RKO (cell line): ENCODE measurements at places on chromosomes 2 and 18.

- DNase-seq: peak; percentile 46
Observed at GRCh38 chr2:177724398-177725287, 332.1 kb downstream of the AGPS start.

- no peak for DNase-seq
Observed at GRCh38 chr18:79397830-79398761, 2.4 kb downstream of the NFATC1 start.

- DNase-seq: no peak
Observed at GRCh38 chr2:121355488-121355887, 70.5 kb upstream of the TFCP2L1 start.

- DNase-seq: no peak
Observed at GRCh38 chr2:187514930-187515329, 39.3 kb downstream of the TFPI start.

DNA sequence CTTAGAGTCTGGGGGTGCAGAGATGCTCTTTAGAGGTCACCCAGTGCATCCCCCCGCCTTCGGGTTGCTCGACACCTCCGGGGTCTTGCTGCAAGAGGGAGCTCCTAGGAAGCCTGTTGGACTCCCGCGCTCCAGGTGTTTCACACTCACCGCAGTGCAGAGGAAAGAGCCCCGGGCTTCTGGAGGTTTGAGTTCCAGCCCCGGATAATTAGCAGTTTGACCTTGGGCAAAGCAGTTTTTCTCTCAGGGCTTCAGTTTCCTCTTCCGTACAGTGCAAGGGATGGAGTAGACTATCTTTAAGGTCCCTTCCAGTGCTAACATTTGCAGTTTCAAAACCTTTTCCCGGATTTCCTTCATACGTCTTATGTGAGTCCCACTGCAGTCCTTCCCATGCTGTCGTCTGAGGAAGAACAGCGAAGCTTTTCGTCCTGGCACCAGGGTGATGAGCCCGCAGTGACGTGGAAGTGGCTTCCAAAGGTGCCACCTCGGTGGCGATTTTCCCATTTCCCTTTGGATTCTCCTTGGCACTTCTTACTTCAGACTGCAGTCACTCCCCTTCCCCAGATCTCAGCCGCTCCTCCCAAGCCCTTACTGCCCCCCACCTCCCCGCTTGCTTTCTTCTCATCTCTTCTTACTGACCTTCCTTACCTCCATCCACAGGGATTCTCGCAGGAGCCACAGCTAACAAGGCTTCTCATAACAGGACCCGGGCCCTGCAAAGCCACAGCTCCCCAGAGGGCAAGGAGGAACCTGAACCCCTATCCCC lies 585 bp downstream of the PNKD start:
- peak; percentile 63 for DNase-seq

DNA sequence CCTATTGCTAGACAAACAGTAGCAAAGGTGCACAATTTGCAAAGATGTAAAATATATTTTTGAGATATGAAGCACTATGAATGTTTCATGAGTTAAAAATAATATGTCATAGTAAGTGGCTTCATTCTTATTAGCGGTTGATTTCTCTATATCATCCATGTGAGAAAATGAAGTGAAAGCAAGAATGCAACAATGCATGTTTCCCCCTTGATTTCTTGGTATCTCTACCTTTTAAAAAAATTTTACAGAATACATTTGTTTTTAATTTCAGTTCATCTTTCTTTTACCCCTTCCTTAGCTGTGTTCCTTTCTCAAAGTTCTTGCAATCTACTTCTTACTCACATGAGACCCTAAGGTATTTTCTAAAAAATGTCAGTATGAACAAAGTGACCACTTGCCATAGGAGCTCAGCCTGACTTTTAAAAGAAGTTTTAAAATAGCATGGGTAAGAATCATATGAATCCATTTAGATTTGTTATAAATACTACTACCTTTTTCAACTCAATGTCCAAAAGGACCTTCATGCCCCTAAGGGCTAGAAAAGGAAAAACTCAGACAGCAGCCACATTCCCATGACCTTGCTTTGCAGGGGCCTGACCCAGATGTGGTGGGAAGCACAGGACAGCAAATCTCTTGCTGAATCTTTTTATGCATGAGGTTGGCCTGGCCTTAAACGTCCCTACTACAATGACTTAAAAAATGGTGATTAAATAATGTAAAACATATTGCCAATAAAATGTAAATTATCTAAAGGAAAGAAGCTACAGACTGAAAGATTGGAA lies 14.8 kb upstream of the SLC38A11 start:
- DNase-seq: no peak

- no peak for DNase-seq
Observed at GRCh38 chr2:238106698-238107524, 6.8 kb downstream of the ESPNL start.

GRCh38 chr18:74695170-74695569 lies 97.5 kb downstream of the ZNF407 start:
- DNase-seq: no peak

- no peak for DNase-seq
Observed at GRCh38 chr2:28516950-28517349, 21.1 kb downstream of the PLB1 start.

DNA sequence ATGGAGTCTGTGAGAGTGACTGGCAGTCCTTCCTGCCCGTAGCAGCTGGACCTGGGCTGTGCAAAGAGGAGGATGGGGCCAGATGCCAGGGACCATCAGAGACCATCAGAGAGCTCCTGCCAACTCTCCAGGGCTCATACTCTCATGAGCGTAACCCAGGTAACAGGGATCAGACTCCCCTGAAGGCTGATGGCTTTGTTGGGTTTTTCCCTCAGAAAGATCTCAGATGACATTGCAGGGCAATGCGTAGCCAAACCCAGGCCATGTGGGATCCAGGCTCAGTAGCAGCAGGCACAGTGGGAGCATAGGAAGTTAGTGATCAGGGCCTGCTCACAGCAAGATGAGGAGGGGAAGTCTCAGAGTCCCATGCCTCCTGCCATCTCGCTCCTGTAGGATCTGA lies 218.0 kb downstream of the LOXHD1 start:
- DNase-seq: no peak

- no peak for DNase-seq
Observed at GRCh38 chr18:3654442-3655253, 204.7 kb downstream of the TGIF1 start.

GRCh38 chr2:12325806-12326205 lies 390.9 kb upstream of the TRIB2 start:
- peak; percentile 28 for DNase-seq

DNA sequence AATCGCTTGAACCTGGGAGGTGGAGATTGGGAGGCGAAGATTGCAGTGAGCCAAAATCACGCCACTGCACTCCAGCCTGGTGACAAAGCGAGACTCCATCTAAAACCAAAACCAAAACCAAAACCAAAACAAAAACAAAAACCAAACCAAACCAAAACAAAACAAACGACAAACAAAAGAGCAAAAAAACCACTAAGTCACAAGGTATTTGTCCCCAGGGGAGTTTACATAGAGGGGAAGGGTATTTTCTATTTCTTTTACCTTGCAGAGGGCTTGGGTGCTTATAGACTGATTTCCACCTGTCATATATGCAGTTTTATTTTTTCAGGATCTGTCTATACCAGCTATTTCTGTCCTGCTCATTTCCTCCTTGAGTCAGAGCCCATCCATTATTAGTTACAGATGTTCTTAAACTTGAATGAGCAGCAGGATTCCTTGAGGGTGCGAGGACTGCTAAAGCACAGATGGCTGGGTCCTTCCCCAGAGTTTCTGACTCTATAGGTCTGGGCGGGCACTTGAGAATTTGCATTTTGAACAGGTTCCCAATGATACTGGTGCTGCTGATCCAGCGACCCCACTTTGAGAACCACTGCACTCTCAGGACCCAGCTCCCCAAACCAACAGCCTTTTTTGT lies 102.2 kb upstream of the UXS1 start:
- no peak for DNase-seq

DNA sequence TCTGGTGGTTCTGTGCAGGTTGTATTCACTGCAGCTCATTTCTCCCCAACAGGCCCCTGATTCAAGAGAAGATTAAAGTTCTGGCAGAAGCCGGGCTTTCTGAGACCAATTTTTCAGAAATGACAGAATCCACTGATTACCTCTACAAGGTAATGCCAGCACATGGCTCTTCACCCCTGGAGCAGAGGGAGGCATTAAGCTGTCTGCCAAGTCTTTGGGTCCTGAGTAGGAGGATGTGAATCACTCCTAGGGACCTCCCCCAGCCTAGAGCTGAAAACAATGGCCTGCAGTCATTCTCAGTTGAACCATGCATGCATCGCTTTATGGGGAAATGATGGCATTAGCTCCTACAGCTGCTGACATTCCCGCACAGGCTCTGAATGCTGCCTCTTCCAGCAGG lies 20.5 kb upstream of the RPL37A start:
- no peak for DNase-seq

GRCh38 chr2:149082079-149082478 lies 43.6 kb downstream of the LYPD6B start:
- DNase-seq: no peak

- no peak for DNase-seq
Observed at GRCh38 chr2:29787473-29788465, 133.6 kb downstream of the ALK start.

DNA sequence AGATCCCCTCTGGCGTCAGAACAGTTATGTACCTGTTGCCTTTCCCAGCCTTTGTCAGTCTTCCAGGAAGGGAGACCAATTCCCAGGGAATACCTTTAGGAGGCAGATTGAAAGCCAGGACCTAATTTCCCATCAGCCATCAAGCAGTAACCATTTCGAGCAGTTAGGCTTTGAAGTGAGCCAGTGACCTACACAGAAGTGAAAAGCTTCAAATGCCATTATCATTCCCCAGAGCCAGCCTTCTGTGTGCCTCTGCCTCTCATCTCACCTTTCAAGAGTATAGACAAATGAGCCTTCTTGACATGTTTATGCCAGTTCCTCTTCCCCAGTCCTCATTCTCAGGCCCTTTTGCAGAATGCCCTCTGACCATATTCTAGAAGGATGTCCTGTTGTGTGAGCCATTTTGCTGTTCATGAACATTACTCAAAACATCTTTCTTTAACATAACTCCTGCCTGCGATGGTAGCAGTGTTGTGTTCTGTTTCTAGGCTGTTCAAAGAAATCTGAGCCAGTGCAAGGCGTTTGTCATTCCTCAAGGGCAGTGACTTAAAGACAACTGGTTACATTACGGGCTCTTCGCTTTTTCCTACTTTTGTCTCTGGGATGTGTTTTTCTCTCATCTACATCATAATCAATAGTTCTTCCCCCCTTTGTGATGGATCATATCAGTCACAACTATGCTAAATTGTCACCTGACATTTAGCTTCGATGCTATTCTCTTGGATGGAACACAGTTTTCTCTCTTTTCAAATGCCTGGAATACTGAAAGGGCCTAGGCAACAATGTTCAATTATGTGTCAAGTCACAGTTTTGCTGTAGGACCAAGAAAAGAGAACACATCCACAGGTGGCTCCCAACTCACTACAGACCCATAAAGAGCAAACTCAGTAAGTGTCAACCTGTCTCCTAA lies 138.6 kb downstream of the ALK start:
- DNase-seq: no peak

GRCh38 chr2:96548558-96549465 lies 12.3 kb downstream of the ARID5A start:
- DNase-seq: no peak

- DNase-seq: no peak
Observed at GRCh38 chr2:95234816-95235215, 27.5 kb downstream of the ZNF892 start.
